ENCODE measurements at places on chromosomes 4 and X.
A peak's percentile ranks its signal among the peaks of the same experiment; 100 is the strongest.

GRCh38 chr4:54992266-54992665, 133.1 kb downstream of the KDR start:
- peak; percentile 12 for DNase-seq

DNA sequence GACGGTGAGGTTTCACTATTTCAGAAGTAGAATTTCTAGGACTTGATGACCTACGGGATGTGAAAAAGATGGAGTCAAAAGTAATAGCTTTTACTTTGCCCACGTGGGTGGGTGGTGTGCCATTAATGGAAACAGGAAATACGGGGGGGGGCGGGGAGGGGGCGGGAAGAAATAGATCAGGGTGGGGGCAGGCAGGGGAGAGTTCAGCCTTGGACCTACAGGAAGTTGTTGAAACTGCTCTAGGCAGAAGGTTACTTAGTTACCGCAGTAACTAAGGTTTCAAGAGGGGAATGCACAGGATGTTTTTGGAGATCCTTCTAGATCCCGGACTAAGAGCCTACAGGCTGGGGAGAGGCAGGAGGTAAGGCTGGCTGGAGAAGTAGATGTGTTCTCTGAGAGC, 3.6 kb upstream of the FHL1 start:
- no peak for DNase-seq

GRCh38 chr4:123232439-123232838, 164.2 kb upstream of the SPRY1 start:
- DNase-seq: peak; percentile 45

GRCh38 chrX:124555036-124555595, 208.8 kb downstream of the SH2D1A start:
- peak; percentile 16 for DNase-seq
